ENCODE measurements at places on chromosomes 1 and 21.

DNA sequence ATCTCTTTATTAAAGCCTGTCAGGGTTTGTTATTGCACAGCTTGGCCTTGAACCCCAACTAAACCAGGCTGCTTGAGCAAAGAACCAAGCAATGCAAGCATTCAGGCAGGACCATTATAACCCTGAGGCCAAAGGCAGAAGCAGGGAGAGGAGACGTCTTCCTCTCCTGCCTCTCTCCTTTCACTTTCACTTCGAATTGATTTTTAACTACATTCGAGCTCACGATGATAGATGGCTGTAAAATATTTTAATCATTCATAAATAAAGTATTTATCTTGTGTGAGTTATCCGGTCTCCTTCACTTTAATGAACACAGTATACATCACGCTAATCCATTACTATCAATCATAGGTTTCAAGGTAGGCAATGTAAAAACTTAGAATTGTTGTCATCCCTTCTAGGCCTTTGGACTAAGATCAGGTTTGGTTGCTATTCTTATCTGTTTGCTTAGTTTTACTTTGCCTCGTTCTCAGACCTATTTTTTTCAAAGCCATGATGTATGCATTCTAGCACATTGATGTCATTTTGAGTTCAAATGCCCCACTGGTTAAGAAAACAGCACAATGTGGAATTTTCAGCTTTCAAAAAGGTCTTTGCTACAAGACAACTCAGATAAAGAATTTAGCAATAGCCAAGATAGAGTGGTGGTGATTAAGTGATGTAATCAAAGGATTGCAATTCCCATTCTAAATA is 480.2 kb upstream of the RUNX1 start:
- no peak for DNase-seq

- DNase-seq, result no peak
Measured at GRCh38 chr1:46606255-46606965, 2.3 kb upstream of the MKNK1 start.

- DNase-seq, result peak; percentile 89
Measured at GRCh38 chr1:151945725-151946722, 36.7 kb upstream of the THEM4 start.

DNA sequence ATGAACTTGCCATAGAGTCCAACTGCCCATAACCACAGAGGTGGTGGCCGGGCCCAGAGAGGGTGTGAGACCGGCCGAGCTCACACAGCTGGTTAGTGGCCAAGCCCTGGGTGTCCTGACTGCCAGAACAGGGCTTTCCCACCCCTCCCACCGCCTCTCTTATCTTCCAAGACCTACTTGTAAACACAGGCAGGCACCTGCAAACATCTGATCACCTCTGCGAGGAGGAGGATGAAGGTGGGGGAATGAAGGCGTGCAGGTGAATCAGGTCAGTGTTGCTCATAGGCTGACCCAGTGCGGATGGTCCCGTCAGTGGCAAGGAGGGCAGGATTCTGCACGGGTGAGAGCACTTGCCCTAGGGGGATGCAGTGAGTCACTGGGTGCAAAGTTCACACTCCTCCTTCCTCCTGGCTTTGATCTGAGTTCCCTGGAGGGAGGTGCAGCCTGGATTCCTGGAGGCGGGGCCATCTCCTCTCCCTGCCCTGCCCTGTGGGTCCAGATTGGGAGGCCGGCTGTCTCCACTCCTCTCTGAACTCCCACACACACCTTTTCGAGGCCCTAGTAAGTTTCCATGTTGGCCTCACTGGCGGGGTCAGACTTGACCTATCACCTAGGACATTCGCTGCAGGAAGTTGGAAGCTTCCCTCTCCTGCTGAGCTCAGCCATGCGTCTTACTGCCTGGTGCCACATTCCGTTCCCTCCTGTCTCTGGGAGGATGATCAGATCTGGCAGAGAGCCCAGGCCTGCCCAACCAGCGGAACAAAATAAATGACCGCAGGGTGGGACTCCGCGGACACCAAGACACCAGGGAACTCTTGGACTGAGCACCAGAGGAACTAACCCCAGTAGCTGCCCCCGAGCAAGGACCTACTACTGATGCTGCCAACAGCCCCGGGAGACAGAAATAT is 7.3 kb downstream of the UQCRHL start:
- peak; percentile 25 for DNase-seq

DNA sequence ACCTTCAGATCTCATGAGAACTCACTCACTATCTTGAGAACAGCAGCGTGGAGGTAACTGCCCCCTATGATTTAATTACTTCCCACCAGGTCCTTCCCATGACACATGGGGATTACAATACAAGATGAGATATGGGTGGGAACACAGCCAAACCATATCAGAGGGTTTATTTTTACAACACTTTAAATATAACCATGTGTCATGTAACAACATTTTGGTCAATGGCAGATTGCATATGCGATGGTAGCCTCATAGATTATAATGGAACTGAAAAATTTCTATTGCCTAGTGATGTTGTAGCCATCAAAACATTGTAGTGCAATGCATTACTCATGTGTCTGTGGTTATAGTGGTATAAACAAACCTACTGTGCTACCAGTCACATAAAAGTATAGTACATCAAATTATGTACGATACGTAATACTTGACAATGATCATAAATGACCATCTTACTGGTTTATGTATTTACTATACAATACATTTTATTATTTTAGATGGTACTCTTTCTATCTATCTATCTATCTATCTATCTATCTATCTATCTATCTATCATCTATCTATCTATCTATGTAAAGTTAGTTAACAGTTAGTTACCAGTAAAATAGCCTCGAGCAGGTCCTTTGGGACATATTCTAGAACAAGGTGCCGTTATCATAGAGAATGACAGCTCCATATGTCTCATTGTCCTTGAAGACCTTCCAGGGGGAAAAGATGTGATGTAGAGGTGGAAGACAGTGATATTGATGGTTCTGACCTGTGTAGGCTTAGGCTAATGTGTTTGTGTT is 12.6 kb upstream of the S100B start:
- DNase-seq, result no peak

GRCh38 chr1:178579562-178579961 is 66.7 kb downstream of the TEX35 start:
- DNase-seq, result no peak

- DNase-seq, result no peak
Measured at GRCh38 chr1:60764489-60764888, 317.9 kb upstream of the NFIA start.

DNA sequence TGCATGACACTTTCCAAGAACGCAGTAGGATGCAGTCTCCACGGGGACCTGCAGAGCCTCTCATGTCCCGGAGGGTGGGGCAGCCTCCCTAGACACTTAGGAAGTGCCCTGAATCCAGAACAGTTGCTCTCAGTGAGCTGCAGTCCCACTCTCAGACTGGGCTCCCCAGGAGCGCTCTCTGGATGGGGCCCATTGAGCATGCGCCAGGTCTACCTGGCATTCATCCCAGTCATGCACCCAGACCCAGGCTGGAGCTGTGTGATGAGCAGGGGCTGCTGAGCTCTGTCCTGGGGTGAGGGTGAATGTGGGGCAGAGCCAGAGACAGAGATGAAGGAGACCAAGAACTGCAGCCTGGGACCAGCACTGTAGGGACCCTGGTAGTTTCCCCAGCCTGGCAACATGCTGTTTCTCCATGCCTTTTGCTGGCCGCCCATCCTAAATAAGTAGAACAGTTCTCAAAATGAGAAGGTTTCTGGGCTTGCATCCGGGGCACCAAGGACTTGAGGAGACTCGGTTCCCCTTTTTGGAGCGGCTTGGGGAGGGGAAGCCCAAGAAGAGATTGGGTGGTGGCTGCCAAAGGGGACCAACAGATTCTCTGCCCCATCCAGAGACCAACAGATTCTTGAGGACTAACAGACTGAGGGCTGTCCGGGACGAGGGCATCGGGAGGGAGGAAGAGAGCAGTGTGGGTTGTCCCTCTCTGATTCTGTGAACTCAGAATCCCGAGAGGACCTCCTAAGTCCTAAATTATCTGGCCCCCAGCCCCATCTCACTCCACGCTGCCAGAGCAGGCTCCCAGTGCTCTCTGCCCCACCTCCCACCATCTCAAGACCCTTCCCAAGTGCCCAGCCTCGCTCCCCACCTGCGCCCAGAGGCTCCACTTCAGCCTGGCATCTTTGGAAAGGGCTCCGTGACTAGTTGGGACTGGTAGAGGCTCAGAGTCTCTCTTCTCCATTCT is 1.0 kb upstream of the PGLYRP4 start:
- no peak for DNase-seq

GRCh38 chr1:234014208-234014607 is 109.7 kb downstream of the SLC35F3 start:
- no peak for DNase-seq

GRCh38 chr1:36236302-36236701 is 12.1 kb downstream of the THRAP3 start:
- no peak for DNase-seq

DNA sequence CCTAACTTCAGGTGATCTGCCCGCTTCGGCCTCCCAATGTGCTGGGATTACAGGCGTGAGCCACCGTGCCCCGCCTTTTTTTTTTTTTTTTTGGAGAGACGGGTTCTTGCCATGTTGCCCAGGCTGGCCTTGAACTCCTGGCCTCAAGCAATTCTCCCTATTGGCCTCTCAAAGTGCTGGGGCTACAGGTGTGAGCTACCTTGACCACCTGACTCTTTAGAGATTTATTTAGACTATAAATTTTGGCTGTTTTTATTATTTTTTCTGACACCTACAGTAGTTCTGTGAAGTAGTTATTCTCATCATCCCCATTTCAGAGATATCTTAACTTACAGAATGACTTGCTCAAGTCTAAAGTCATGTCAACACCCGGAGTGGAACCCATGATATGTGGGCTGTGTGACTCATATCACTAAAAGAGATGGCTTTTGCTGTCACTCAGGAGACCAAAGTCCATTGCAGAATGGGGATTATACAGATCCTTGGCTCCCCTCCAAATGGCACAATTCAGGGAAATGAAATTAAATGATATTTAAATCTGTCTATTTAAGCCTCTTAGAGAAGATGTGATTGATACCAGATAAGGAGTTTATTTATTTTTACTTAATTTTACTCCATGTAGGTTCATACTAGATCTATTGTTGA is 93.2 kb downstream of the CTH start:
- no peak for DNase-seq

- DNase-seq, result no peak
Measured at GRCh38 chr1:113930499-113931161, 1.5 kb downstream of the HIPK1 start.
